ENCODE measurements at places on chromosomes 3 and 15. TPM values are rescaled to one million over a fixed set of nuclear protein-coding genes. Genes with fewer than 3 reads are reported as not detected.

CCDC71 gene
- total RNA-seq, result 47.1 TPM

CCDC191 gene
- total RNA-seq, result 0.65 TPM

VPS13C gene
- 16.0 TPM for total RNA-seq

NDN gene
- 172 TPM for total RNA-seq

TF gene
- 0.08 TPM for total RNA-seq

ISL2 gene
- 1.6 TPM for total RNA-seq

ALDH1L1 gene
- total RNA-seq, result not detected

PAK2 gene
- 30.9 TPM for total RNA-seq

C3orf22 gene
- not detected for total RNA-seq

ZNF80 gene
- not detected for total RNA-seq

C3orf20 gene
- total RNA-seq, result not detected

FBXL2 gene
- total RNA-seq, result 10.0 TPM

CHCHD4 gene
- total RNA-seq, result 13.4 TPM

SERPINI2 gene
- total RNA-seq, result not detected

DPPA2 gene
- total RNA-seq, result not detected

CACNA1D gene
- 0.26 TPM for total RNA-seq

HHLA2 gene
- 0.26 TPM for total RNA-seq

TMEM207 gene
- not detected for total RNA-seq

CERS3 gene
- not detected for total RNA-seq

APOD gene
- total RNA-seq, result 7.9 TPM

ATP10A gene
- total RNA-seq, result 0.24 TPM

SLC51B gene
- total RNA-seq, result 0.65 TPM

MCTP2 gene
- total RNA-seq, result 2.2 TPM

ROBO2 gene
- total RNA-seq, result 9.6 TPM

FBXL22 gene
- not detected for total RNA-seq

NLGN1 gene
- total RNA-seq, result 1.4 TPM

Data from epithelial cell of alveolus of lung (primary cell).